ENCODE measurements at places on chromosomes 16 and 17. TPM values are rescaled to one million over a fixed set of nuclear protein-coding genes. Genes with fewer than 3 reads are reported as not detected.

DNA sequence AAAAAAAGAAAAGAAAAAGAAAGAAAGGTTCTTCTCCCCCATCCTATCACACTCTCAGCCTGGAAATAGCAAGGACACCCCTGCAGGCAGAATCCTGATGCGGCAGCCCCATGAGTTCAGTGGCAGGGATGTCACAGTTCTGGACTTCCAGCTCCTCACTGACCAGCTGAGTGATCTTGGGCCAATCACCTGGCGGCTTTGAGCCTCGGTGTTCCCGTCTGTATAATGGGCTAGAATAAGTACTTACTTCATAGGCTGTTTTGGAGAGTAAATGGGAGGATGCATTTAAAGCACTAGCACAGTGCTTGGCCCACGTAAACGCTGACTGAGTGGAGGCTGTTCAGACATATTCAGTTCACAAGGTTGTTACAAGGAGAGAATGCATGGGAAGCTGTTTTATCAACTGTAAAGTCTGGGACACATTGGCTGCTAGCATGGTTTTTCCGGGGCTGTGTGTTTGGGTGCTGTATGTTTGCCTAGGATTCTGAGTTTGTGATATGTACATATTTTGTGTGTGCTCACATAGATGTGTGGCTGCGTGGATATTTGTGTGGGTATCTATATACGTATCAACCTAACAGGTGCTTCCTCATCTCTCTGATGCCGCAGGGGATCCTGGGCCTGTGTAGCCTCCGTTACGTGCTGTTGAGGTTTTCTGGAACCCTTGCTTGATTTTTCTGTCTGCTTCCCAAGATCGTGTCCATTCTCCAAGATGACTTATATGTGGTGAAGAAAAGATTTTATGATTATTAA is 3.4 kb downstream of the BHLHA9 start:
- DNase-seq = no peak

ARHGAP44 gene
- not detected for total RNA-seq

MEOX1 gene
- 5.5 TPM for total RNA-seq

DNA sequence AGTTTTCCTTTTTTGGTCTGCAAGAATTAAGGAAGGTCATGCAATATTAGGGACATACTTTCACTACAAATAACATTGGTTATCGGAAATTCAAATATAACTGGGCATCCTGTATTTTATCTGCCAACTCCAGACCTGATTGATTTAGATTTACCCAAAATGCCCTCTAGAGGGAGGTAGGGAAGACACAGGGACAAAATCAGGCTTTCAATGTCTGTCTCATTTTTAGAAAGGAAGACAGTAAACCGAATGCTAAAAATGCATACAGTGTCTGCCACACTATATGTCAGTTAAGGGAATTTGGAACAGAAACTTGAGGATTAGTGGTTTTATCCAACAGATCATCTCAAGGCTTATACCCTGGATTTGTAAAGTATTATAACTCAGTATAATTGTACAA is 161.7 kb upstream of the SOX9 start:
- no peak for DNase-seq

MYLK3 gene
- total RNA-seq = not detected

NPB gene
- not detected for total RNA-seq

DNA sequence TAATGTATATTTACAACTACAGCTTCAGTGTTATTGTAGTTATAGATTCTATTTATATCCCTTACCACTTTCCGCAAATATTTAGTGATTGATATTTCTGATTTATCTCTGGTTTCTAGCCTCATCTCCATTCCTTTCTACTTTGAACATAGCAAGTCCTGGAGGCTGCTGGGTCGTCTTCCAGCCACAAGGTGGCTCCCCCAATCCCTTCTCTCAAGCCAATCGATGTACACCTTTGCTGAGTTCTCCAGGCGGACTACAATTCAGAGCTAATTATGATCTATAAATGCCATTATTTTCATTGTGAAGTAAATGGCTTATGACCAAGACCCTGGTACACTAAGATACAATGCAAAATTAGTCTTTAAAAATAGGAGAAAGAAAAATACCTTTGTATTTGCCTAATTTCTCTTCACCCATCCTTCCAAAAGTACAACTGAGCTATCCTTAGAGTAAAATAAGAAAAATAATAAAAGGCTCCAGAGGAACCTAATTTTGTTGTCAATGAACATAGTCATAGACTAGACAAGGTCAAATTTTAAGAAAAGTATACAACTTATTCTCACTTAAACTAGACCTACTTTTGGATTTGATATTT is 122.1 kb downstream of the SKAP1 start:
- peak; percentile 13 for DNase-seq

GRCh38 chr16:1823821-1824220 is 2.8 kb downstream of the HAGH start:
- no peak for DNase-seq

- no peak for DNase-seq
These were observed at the start of gene TOX3 for GRCh38 chr16:52547004-52547833. Gene TOX3, minus strand, starts transcription at chr16:52547143. Its CDS starts 420 bp downstream, at chr16:52546723.

- no peak for DNase-seq
These were observed 39.4 kb upstream of the ZNF750 start for GRCh38 chr17:82879241-82879640.

DNA sequence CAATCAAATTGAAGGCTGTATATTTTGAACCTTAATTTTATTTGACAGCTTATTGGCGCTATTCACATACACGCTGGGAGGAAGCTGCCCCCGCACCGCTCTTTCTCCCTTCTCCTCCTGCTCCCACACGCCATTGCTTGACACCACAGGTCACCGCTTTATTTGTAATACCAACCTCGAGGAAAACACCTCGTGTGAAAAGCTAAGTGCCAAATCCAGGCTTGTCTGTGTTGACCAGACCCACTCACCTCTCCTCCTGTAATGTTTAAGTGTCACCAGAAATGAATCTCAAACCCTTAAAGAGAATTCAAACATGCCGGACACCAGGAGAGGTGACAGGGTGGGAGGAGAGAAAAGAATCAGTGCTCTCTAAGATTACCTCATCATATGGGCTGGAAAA is 331.4 kb downstream of the GRIN2A start:
- no peak for DNase-seq

GRCh38 chr17:30519707-30520106 is 42.5 kb downstream of the GOSR1 start:
- no peak for DNase-seq

- DNase-seq = no peak
These were observed 914 bp downstream of the MAP1LC3B start for GRCh38 chr16:87392821-87393679.

FNDC8 gene
- total RNA-seq = not detected

- no peak for DNase-seq
These were observed 659.9 kb upstream of the SOX9 start for GRCh38 chr17:71460943-71461342.

- peak; percentile 15 for DNase-seq
These were observed 430 bp downstream of the AMFR start for GRCh38 chr16:56424791-56425438.

GRCh38 chr17:45906237-45906636 is 11.9 kb downstream of the MAPT start:
- DNase-seq = no peak

DNA sequence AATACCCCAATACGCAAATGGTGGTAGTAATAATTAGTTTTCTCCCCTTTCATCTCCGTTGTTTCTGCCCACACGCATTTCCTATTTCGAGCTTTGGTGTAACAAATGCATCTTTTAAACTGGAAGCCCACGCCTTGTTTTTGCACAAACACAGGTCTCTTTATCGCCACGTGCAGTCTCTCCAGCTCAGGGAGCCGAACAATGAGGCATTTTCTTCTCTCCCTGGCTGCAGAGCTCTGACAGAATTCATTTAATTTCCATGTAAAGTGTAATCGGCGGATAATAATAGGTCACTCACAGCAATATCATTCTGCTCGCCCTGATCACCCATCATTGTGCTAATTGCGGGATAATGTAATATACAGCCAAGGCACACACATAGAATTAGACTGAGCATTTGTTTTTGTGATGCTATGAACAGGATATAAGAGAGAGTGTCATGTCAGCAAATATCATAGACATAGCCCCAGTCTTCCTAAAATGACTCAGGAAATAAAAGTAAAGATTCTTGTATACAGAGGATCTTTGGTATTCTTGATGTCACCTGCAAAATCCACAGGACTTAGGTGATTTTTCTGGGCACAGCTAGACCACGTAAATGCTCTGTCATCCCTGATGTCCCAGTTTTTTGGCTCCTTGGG is 452.6 kb upstream of the CDH11 start:
- no peak for DNase-seq

DPEP3 gene
- 0.68 TPM for total RNA-seq

- no peak for DNase-seq
These were observed 22.1 kb upstream of the RPL38 start for GRCh38 chr17:74181341-74181740.

DNA sequence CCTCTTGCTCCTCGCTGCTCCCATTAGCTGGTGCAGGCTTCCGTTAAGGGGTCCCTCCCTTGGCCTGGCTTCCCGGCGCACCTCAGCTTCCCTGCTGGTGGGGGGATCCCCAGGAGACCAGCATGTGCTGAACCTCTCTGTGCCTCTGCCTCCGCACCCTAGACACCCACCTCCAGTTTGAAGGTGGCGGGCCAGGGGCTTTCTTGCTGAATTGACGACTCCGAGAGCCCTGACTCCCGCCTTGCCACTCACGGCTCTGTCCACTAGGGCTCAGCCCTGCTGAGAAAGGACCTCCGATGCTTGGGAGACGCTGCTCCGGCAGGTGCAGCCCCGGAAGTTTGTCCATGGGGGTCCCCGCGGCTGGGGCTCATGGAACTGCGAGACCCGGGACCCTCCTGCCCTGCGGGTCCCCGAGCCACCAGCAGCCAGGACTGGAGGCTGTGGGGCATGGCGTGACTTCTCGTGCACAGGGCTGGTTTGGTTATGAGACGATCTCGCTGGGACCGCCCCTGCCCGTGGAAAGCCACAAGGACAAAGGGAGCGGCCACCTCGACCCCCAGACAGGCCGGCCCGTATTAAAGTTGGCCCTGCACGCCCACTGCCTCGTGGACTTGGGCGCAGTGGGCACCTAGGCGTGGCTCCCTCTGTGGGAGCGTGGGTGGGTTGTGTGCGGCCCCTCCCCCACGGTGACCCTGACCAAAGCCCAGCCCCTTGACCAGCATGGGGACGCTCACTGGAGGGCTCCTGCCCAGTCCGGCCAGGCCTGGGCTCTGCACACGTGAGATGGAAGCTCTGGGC is 8.1 kb downstream of the CHMP6 start:
- DNase-seq = no peak

DNA sequence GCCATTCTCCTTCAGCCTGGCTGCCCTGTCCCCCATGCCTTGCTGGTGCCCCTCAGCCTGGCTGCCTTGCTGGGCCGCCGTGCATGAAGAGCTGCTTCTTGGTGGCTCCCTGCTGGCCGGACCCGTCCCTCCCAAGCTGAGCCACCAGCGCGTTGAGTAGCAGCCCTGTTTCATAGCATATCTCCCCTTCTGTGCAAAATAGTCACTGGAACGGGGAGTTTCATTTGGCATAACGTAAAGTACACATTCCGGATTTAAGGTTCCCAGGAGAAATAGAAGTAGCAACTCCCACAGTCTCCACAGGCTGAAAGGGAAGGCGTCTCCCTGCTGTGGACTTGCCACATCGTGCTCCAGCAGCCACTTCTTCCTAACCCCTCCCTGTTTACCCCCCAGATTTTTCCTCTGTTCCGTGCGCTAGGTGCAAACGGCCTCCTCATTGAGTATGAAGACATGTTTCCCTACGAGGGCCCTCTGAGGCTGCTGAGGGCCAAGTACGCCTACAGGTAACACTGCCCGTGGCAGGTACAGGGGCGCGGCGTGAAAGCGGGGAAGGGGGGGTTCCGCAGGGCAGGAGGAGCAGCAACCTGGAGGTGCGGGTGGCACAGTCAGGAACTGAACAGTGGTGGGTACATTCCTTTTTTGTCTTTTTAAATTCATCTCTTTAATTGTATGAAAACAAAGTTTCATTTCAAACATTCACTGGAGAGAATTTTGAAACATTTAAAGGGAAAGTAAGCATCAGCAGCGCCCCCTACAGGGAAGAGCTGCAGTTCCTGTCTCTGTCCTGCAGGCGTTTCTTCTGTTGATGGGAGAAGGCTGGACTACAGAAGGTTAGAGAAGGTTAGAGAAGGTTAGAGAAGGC is 5.8 kb upstream of the OGFOD3 start:
- peak; percentile 32 for DNase-seq

OR2C1 gene
- total RNA-seq = not detected

DNA sequence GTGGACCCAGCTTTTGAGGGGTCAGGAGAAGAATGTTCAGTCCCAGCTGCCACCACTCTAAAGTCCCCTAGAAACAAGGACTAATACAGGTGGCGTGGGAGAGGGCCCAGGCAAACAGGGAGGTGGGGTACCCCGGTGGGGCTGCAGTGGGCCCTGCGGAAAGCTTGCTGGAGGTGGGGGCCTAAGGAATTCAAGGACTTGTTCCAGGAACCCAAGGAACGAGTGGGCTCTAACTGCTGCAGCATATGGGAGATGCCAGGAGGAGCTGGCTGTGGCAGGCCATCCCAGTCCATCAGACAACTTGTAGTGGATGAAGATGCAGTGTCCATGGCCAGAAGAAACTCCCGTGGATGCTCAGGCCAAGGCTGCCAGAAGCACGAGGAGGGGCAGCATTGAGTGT is 10.6 kb downstream of the SNX20 start:
- no peak for DNase-seq

GRCh38 chr16:7422036-7422888 is 89.6 kb downstream of the RBFOX1 start:
- DNase-seq = no peak

GRCh38 chr17:29049541-29050145 is 6.7 kb downstream of the PIPOX start:
- no peak for DNase-seq

DNA sequence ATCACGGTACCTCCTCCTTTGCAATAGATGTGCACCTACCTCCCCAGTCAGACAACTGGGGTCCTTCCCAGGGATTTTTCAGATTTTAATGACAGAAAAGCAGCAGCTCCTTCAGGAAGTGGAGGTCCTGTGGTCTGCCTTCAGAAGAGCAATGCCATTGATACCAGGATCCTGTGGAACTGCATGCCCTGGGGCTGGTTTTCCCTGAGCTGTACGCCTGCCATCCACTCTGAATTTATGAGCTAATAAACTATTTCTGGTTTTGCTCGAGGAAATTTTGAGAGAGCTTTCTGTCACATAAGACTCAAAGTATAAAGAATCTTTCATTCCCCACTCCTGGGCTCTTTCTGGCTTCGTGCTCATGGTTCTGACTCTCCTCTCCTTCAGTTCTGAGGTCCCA is 10.0 kb upstream of the CCL23 start:
- DNase-seq = no peak

IKZF3 gene
- total RNA-seq = 113 TPM

RABEP1 gene
- total RNA-seq = 33.2 TPM

CA7 gene
- not detected for total RNA-seq

GRCh38 chr17:76558198-76559095 is 18.6 kb downstream of the PRCD start:
- no peak for DNase-seq

DNA sequence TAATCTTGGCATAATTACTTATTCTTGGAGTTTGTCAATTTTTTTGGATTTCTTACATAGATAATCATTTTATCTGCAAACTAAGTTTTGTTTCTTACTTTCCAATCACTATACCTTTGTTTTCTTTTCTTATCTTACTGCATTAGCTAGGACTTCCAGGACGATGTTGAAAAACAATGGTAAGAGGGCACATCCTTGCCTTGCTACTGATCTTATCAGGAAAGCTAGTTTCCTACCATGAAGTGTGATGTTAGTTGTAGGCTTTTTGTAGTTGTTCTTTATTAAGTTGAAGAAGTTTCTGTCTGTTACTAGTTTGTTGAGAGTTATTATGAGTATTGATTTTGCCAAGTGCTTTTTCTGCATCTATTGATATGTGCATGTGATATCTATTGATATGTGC is 31.0 kb downstream of the CDH13 start:
- no peak for DNase-seq

GRCh38 chr17:13310858-13311257 is 290.9 kb downstream of the HS3ST3A1 start:
- no peak for DNase-seq
